Stimulated activated CD4-positive, alpha-beta T cell treated with anti-CD3 and anti-CD28 coated beads, Interleukin-4, amount 100 ng/mL, for 1 hour (primary cell): ENCODE measurements at places on chromosomes 6 and 20.

GRCh38 chr6:106702046-106702445, 72.7 kb downstream of the QRSL1 start:
- DNase-seq, result no peak

GRCh38 chr6:148681666-148682065, 65.2 kb upstream of the UST start:
- DNase-seq, result no peak

DNA sequence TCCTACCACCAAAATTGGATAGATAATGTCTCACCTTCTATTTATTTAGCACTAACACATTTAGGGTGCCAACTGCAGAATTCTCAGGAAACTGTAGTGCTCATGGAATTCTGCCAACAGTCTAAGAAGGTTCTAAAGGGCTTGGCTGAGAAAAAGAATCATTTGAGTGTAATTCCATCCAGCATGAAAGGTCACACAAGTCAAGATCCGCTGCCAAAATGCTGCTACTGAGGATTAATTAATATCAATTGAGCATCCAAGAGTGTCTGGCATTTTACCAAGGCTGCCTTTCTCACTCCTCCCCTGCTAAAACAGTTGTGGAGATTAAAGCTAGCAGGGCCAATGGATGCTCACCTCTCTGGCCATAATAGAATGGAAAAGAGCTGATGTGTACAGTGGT, 112.7 kb downstream of the FHL5 start:
- DNase-seq, result no peak

GRCh38 chr6:55839080-55839479, 36.3 kb downstream of the BMP5 start:
- no peak for DNase-seq
